Stimulated activated CD8-positive, alpha-beta memory T cell treated with anti-CD3 and anti-CD28 coated beads, Interleukin-12 subunit alpha, Interleukin-12 subunit beta, amount 100 ng/mL, for 1 hour (primary cell): ENCODE measurements at places on chromosomes 4 and X.

- no peak for DNase-seq
These were observed 204.9 kb downstream of the GBA3 start for GRCh38 chr4:22897520-22898108.

DNA sequence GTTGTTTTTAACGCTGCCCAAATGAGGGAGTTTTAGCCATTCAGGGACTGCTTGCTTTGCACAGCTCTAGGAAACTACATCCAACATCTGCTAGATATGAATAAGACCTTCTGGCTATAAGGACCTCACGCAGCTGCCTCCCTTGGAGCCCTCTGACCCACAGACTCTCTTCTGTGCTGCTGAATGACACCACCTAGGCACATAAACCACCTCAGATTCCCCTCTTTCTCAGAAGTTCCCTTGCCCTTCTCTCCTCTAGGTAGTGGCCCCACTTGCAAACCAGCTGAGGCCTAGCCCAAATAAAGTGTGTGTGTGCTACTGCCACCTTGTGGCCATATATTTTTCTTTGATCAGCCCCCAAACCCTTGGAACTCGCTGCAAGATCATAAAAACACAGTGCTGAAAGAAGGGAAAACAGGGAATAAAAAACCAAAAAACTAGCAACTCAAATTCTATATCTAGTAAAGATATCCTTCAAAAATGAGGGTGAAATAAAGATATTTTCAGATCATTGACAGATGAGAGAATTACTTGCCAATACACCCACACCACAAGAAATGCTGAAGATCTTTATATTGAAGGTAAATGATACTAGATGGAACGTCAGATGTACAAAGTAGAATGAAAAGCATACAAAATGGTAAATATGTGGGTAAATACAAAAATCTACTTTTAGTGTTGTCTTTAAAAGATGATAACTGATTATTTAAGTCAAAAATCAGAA is 265.9 kb downstream of the ADAMTS3 start:
- peak; percentile 24 for DNase-seq

DNA sequence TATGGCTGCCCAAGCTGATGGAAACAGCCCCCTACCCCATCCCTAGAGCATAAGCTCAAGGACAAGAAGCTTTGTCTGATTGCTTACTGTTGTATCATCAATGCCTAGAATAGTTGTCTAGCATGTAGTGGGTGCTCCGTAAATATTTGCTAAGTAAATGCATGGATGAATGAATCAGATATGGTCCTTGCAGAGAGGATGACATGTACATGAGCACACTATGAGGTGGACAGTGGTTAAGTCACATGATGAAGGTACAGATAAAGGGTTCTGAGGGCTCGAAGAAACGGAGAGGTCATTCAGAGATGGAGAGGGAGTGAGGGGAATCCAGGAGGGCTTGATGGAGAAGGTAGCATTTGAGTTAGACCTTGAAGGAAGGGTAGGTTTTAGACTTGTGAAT is 214.2 kb downstream of the RBMX2 start:
- DNase-seq = no peak

DNA sequence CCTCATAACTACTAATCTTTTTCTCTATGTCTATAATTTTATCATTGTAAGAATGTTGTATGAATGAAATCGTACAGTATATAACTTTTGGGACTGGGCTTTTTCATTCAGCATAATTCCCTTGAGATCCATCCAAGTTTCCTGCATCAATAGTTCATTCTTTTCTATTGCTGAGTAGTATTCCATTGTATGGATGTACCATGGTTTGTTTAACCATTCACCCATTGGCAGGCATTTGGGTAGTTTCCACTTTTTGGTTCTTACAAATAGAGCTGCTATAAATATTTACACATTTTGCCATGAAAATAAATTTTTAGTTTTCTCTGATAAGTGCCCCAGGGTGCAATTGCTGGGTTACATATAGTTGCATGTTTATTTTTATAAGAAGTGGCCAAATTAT is 659.8 kb downstream of the RAPGEF2 start:
- no peak for DNase-seq

DNA sequence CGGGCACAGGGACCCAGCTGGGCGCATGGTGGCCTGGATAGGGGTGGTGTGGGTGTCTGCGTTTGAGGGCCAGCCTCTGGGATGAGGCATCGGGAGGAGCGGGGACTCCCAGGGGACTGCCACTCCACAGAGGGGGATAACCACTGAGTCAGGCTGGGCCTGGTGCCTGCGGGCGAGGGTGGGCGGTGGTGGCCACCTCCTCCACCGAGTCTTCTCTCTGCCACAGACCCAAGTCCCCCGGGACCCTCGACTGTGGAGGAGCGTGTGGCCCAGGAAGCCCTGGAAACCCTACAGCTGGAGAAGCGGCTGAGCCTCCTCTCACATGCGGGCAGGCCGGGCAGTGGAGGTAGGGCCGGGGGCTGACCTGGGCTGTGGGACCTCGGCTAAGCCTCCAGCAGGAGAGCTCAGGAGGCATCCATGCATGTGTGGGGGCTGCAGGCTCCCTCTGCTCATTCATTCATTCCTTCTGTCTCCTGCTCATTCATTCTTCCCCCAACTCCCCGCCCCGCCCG is 26.4 kb downstream of the DOK7 start:
- DNase-seq = no peak

- DNase-seq = peak; percentile 12
These were observed 123.1 kb downstream of the BTC start for GRCh38 chr4:74671080-74671698.

- DNase-seq = no peak
These were observed 20.2 kb upstream of the RASGEF1B start for GRCh38 chr4:81491943-81492342.

- DNase-seq = no peak
These were observed 1.5 kb upstream of the ANXA5 start for GRCh38 chr4:121698236-121698671.

- peak; percentile 13 for DNase-seq
These were observed at the start of gene RNF212 for GRCh38 chr4:1113311-1114009. Gene RNF212, minus strand, starts transcription at chr4:1113564. Its CDS starts 100 bp downstream, at chr4:1113464.

DNA sequence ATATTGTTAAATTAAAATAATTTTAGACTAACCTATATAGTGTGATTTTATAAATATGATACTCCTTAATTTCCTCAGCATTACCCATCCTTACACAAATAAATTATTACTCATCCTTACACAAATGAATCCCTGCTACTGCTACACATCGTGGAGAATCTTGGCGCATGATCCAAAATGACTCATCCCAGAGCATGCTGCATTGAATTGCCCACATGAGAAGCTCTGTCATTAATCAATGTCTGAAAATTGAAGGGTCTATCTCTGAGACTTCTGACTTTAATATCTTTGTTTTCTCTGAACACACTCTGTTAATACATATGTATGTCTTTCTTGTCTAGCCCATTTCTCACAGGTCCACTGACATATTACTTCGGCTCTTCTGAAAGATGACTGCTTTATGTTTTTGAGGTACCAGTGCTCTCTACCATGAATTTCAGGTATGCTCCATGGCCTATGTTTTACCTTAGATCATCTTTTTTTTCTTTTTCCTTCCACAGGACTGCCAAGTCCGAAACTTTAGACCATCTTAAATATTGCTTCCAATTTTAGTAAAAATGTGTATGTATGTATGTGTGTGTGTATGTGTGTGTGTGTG is 15.7 kb upstream of the DUSP21 start:
- no peak for DNase-seq

DNA sequence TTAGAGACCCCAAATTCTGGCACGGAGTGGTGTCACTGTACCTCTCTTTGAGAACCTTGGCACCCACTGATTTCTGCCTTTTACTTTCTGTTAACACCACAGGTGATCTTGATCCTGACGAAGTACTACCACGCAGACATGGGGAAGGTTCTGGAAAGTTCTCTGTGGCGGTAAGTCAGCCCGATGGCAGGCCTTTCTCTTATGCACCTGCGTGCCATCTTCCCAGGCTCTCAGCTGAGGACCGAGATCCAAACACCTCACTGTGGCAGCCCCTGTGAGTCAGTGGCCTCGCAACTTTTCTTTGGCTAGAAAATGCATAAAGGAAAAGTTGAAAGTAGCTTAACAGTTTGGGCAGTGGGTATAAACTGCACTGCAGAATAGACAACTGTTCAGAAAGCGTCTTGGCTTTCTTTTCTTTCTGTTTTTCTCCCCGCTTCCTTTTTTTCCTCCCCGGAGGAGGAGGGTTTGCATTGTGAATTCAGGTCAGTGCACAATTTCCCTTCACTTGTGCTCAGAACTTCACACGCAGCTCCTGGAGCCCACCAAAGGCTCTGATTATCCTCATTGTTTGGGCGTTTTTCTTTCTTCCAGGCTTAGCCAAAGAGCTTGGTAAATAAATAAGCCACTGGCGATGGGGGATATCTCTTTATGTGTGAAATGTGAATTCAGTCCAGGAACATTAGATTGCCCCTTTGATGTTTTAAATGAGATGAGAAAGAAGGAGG is 38.4 kb downstream of the PSAPL1 start:
- DNase-seq = no peak

GRCh38 chr4:172356016-172356415 is 542.8 kb downstream of the GALNTL6 start:
- DNase-seq = no peak

- no peak for DNase-seq
These were observed 12.3 kb downstream of the FHL1 start for GRCh38 chrX:136159611-136160025.

- DNase-seq = no peak
These were observed 78.9 kb upstream of the SLC4A4 start for GRCh38 chr4:71259911-71260331.

DNA sequence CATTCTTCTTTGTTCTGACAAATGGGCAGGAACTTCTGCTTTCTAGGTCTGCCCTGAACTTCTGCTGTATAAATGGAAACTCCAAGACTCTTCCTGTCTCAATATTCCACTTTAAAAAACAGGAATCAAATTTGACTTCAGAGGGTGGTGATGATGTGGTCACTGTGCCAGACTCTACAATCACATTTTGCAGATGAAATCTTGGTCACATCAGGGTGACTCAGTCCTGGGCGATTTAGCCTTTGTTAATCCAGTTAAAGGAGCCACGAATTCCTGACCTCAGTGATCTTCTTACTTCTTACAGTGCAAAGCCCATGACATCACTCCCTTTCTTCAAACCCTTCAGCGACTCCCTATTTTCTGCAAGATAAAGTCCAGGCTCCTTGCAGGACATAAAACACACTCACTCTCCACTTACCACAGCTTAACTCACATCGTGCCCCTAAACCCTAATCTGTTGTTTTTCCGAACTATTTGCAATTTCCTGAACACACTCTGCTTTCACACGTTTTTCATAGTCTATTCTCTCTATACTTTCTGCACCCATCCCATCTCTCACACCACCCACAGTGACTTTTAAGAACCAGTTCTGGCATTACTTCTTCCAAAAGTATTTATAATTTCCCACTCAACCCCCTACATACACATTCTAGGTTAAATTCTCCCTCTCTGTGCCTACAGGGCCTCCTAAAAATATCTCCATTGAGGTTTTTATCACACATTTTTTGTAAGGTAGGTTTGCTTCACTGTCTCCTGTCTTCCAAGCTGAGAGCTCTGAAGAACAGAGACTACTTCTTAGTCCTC is 11.1 kb downstream of the GASK1B start:
- DNase-seq = no peak

DNA sequence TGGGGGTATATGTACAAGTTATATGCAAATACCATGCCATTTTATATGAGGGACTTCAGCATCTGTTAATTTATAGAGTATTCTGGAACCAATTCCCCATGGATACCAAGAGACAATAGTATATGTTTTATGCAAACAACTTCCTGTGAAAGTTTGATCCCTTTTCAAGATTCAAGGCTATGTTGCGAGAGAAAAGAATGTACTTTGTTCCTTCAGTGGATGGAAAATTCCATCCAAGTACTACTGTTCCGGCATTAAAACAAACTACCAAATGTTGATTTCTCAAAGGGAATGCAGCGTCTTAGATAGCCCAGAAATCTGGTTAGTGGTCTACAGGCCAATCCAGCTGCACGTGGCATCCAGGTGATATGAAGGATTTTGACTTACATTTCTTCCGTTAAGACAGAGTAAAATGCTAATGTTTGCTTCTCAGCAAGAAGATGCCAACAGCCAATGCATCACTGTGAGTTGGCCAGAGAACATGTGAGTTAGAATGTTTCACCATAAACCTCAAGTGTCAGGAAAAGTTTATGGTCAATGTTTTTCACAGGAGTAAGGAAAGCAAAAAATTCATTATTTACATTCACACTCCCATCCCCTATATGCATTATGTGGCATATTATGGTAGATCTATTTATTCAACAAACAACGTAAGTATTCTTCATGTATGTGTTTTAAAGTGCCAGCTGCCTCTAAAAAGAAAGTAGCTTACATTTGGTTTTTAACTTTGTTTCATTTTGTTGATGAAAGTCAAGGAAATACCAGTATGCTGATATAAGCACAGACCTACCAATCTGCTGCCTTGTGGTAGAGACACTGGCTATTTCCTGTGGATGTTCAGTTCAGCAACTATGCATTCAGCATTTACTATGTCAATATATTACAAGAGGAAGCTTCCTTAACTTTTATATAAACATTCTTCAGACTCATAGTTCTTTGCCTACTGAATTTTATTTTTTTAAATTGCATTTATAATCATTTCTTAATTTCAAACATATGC is 44.4 kb downstream of the METTL14 start:
- DNase-seq = no peak
